ENCODE measurements at places on chromosomes 4 and X. TPM values are rescaled to one million over a fixed set of nuclear protein-coding genes. Genes with fewer than 3 reads are reported as not detected.

DNA sequence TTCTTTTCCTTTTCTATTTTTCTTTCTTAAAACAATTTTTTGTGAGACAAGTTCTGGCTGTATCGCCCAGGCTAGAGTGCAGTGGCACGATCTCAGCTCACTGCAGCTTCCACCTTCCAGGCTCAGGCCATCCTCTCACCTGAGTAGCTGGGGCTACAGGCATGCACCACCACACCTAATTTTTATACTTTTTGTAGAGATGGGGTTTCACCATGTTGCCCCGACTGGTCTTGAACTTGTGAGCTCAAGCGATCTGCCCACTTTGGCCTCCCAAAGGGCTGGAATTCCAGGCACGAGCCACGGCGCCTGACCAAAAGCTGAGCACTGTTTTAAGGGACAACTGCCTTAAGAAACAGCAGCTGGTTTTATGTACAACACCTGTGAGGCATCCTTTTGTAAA is 9.3 kb upstream of the NAT8L start:
- no peak for DNase-seq

DNA sequence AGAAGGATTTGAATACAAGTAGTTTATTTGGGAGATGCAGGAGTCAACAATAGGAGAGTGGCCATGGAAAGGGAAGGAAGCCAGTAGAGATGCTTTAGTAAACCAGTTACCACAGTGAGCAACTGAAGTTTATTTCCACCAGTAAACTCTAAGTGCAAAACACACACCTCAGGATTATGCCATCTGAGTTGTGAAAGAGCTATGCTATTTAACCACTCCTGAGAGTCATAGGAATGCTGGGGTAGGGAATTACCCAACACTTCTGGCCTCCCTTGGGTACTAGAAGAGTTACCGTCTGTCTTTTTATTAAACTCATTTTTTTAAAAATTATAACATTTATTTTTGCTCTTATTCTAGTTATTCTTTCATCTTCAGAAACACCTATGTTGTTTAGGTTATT is 834.6 kb upstream of the AMOT start:
- no peak for DNase-seq

GRCh38 chr4:2281575-2282343 is 19.9 kb upstream of the MXD4 start:
- no peak for DNase-seq

GRCh38 chrX:25049357-25049756 is 33.6 kb upstream of the ARX start:
- no peak for DNase-seq

DNA sequence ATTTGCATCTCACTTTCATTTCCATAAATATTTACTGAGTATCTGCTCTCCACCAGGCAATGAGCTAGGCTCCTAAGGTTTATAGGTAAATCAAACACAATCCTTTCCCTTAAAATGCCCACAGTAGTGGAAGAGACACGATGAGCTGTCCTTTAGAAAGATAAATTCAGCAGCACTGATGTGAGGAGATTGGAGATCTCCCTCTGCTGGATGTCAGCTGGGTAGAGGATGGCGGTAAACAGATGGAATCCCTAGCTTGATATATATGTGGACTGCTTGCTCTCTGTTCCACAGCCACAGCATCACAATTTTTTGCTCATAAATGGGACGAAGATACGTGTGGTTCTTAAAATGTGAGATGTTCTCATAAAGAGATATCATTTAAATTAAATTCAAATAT is 216.4 kb upstream of the RASGEF1B start:
- DNase-seq = no peak

IL2 gene
- not detected for total RNA-seq
